ENCODE measurements at places on chromosomes 16 and 17.

GRCh38 chr16:31464348-31464769, 5.1 kb downstream of the ARMC5 start:
- no peak for DNase-seq

- DNase-seq: no peak
Observed at GRCh38 chr17:18250259-18250658, 8.3 kb downstream of the FLII start.

DNA sequence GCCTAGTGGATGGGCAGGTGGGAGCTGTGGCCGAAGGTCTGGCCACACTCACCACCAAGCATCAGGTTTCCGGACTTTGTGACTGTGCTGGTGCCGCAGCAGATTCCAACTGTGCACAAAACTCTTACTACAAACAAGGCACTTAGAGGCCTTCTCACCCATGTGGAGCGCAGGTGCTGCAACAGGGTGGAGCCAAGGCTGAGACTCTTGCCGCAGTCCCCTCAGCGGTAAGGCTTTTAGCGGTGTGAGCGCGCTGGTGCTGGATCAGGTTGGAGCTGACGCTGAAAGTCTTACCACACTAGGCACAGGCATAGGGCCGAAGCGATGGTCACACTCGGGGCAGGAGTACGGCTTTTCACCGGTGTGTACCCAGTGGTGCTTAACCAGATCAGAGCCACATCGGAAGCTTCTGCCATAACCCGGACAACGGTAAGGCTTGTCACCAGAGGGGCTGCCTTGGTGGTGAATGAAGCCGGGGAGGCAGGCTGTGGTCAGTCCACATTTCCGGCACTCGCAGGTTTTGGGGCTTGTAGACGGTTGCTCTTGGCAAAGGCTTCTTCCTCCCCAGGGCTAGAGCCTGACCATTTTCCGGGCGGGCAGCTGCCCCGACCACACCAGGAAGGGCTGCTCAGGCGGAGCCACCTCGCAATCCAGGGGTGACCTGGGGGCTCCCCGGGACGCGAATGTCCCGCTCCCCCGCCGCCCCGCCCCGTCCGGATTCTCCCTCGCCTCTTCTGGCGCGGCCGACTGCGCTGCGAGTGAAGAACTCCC, 1.0 kb upstream of the ARMC5 start:
- DNase-seq: no peak

DNA sequence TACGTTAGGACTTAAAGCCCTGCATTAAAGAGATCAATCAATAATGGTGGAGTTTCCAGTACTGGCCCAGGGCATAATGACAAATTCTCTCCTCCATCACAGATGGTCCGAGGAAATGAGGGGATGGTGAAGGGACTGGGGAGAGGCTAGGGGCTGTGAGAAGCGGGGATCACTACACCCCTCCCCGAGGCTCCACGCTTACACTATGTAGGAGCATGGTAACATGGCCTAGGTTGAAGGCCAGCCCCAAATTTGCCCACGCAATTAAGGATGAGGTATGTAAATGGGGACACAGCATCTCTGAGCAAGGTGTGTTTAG, 8.0 kb upstream of the AKTIP start:
- DNase-seq: no peak

DNA sequence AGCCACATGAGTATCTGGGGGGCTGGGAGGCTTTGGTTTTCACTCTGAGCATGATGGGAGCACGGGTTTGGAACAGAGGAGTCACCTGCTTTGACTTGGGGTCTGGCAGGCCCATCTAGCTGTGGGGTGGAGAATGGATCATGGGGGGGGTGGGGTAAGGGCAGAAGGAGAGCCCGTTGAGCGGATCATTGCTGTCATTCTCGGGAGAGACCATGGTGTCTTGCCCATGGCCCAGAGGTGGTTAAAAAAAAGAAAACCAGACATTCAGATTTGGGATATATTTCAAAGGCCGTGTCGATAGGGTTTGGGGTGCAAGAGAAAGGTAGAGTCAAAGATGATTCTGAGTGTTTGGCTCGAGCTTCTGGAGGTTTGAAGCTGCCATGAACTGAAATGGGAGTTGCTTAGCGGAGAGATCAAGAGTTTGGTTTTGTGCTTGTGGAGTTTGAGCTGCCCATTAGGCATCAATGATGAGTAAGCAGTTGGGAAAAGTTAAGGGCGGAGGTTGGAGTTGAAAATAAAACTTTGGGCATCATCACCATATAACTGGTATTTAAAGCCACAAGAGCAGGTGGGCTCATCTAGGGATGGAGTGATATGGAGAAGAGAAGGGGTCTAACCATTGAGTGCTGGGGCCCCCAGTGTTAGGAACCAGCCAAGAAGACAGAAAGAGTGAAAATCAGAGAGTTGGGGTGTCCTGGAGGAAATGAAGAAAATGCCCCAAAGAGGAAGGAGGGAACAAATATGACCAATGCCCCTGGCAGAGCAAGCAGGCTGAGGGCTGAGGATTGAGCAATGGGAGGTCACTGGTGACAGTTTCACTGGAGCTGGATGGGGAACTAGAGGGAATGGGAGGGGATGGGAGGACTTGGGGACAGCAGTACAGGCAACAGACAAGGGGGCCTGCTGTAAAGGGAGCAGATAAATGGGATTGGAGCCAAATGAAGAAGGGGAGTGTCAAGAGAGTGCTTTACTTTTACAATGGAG, 1.9 kb downstream of the NOD2 start:
- no peak for DNase-seq

DNA sequence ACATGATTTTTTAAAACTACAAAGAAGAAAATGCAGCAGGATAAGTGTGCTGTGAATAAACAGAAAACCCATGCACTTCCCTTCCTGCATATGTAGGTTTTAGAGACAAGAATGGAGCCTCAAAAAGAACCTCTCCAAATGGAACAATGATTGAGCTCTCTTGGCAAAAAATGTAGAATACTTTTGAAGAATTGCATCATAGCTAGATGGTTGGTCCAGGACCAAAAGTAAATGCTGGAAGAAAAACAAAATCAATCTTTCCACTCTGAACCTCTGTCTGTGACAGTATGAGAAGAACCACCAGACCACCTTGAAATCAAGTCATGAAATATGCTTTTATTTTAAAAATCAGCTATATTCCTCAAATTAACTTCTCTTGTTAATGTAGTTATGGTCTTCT, 17.5 kb downstream of the HELZ start:
- no peak for DNase-seq

DNA sequence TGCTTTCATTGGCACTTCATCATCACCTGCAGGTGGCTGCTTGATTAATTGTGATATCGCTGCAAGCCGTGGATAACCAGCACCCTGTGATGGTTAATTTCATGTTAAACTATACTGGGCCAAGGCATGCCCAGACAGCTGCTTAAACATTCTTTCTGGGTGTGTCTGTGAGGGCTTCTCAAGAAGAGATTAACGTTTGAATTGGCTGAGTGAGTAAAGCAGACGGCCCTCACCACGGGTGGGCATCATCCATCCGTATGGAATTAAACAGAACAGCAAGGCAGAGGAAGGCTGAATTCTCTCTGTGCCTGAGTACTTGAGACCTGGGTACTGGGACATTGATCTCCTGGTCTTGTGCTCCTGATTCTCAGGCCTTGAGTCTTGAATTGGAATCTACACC, 7.1 kb upstream of the ZNF213 start:
- DNase-seq: no peak

DNA sequence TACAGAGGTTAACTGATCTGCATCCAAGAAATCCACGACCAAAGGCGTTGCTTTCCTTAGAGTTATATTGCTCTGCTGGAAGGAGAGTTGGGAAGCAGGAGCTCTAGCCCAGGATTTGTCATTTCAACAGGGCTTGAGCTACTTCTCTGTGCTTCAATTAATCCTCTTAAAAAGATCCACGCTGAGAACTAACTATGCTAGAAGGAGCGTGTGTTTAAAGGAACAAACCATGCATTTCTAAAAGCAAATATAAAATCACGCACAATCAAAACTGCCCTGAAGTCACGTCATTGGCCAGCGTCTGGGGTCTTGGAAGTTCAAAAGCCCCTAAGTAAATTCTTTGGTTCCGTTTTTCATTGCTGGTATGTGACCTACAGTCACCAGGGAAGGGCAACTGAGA, 1.1 kb downstream of the ARL6IP1 start:
- no peak for DNase-seq

DNA sequence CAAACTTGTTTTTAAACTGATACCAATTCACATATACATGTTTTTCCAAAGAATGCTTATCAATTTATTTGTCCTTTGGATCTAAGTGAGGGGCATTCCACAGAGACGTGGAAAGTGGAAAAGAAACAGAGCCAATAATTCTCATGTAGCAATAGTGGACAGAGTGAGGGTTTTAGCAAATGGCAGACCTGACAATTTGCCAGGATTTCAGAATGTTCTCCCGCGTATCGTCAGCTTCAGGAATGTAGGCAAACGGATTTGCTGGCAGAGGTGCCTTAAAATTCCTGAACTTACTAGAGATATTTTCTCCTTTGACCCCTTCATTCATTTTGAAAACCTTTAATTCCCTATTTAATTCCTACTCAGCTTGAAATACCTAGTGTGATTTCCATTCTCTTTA, 193.4 kb upstream of the CPHXL start:
- DNase-seq: no peak

- DNase-seq: no peak
Observed at GRCh38 chr17:48574505-48575065, 3.6 kb downstream of the HOXB4 start.

DNA sequence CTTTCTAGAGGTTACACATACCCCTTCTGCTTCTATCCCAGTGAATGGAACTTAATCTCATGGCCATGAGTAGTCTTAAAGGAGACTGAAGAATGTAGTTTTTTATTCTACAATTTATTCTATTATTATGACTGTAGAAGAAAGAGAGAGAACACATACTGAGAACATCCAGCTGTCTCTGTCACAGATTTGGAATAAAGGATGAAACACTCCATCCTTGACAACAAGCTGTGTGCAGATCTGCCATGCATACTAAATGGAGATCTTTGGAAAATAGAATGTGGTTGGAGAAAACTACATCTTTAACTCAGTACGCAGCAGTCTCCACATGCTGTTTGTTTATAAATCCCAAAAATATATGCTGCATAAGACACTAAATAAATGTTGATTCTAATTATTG, 54.1 kb upstream of the NUDT7 start:
- DNase-seq: no peak

DNA sequence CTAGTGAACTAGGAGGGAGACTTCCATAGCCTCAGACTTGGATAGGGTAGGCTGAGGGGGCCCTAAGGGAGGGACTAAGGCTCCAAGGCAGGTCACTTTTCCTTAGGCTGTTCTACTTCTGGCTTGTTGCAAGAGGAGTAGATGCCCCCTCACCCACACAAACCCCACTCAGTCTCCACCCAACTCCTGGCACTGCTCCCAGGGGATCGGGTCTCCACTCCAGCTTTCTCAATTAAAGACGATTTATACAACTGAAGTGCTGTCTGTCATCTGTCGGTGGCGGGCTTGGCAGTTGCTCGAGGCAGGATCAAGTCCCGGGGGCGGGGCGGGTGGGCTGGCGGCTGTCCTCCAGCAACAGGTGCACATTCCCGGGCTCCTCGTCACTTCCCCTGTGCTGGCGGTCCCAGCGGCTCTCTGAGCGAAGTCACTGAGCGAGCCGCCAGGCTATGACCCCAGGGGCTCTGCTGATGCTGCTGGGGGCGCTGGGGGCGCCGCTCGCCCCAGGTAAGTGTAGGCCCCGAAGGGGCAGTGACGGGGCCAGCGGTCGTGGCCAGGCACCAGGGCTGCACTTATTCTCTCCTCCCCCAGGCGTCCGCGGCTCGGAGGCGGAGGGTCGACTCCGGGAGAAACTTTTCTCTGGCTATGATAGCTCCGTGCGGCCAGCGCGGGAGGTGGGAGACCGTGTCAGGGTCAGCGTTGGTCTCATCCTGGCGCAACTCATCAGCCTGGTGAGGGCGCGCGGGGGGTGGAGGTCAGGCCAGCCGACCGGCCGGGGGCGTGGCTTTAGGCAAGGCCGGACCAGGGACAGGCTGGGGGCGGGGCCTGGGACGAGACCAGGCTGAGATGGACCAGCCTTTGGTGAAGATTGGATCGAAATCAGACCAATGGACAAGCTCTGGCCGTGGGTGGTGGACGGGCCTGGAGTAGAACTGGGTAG, at the start of gene CHRNB1:
CHRNB1 (plus strand) TSS at position 380 of the 937 bp plus-strand sequence; CDS start at position 447, 67 bp downstream.
- no peak for DNase-seq

DNA sequence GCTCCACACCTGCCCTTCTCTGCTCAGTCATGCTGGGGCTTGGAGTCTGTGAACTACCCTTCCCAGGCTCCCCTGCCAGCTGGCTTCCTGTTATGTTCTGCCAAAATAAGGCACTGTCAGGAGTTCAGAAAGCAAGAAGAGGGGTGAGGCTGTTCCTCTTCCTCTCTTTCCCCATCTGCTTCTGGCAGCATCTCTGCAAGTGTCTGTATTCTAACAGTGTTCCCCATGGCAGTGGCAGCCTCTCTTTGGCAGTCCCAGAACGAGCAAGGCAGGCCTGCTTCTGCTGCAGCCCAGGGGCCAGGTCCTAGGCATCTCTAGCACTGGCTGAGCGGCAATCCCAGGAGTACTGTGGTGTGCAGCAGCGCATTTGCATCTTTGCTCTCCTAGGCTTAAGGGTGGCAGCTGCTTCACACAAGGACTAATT, 219.1 kb downstream of the STX8 start:
- DNase-seq: no peak

DNA sequence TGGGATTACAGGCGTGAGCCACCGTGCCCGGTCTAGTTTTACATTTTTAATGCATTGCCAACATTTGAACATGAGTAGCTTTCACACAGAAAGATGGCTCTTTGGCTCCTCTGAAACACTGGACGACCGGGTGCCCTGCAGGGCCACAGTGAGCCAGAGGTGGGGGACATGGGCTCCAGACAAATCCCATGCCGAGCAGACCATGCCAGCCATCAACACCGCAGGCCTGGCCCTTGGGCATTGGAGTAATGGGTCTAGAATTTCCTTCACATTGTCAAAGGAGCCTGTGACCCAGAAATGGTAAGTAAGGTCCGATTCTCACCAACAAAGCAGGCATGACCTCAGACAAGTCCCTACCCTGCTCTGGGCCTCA, 21.4 kb upstream of the MPRIP start:
- DNase-seq: no peak

- no peak for DNase-seq
Observed at GRCh38 chr16:3062553-3062952, 2.9 kb upstream of the IL32 start.

GRCh38 chr16:68776821-68777485, 39.9 kb downstream of the CDH1 start:
- no peak for DNase-seq

GRCh38 chr16:84465154-84465553, 39.3 kb downstream of the MEAK7 start:
- DNase-seq: no peak

GRCh38 chr17:33511670-33512069, 218.6 kb upstream of the ASIC2 start:
- no peak for DNase-seq

GRCh38 chr16:77009453-77009852, 181.5 kb upstream of the MON1B start:
- DNase-seq: no peak

DNA sequence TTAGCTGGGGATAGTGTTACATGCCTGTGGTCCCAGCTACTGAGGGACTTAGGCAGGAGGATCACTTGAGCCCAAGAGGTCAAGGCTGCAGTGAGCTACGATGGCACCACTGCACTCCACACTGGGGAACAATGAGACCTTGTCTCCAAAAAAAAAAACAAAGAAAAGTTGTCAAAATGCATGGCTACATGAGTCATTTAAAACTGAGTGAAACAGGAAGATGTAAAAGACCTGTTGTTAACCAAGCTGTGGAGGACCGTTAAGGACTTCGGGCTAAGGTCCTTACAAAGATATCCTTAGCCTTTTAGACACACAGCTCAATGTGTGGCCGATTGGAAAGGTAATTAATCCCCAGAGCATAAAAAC, 25.1 kb downstream of the ZP2 start:
- no peak for DNase-seq

All from brain pericyte (primary cell).